ENCODE measurements at places on chromosomes 3 and 15. TPM values are rescaled to one million over a fixed set of nuclear protein-coding genes. Genes with fewer than 3 reads are reported as not detected.

The SLC51A gene
- polyA plus RNA-seq: not detected

GRCh38 chr3:6860149-6860953, 564 bp upstream of the GRM7 start:
- peak; percentile 50 for DNase-seq

The TRIM42 gene
- polyA plus RNA-seq: not detected

DNA sequence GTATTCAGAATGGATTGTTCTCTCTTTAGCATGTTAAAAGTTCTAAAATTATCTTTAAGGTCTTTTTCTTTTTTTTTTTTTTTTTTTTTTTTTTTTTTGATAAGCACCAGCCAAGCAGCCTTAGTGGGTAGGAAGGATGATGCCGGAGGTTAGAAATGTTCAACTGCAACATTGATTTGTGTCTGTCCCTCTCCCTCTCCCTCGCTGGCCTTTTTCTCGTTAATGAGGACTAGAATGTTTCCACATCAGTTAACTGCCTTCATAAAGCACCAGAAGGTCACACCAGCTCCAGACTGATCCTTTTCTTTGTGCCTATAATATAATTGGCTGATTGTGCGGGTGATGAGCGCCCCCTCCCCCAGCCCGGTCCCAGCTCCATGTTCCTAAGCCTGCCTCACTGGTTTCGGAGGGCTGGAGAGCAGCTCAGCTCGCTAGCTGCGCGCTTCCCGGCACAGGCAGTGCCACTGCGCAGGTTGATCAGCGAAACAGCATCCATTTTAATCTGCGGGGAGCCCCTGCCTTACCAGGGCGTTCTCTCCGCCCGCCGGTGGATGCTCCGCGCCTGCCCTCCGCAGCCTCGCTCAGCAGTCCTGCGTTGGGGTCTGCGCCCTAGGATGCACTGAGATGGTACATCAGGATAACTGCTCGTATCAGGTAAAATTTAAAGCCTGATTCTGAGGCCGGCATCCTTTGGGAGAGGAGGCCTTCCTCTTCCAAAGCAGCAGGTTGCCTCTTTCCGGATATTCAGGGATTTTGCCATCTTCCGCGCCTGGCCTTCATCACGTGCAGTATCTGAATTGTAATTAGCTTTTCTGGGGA, 148.9 kb upstream of the IL12A start:
- DNase-seq: peak; percentile 95

DNA sequence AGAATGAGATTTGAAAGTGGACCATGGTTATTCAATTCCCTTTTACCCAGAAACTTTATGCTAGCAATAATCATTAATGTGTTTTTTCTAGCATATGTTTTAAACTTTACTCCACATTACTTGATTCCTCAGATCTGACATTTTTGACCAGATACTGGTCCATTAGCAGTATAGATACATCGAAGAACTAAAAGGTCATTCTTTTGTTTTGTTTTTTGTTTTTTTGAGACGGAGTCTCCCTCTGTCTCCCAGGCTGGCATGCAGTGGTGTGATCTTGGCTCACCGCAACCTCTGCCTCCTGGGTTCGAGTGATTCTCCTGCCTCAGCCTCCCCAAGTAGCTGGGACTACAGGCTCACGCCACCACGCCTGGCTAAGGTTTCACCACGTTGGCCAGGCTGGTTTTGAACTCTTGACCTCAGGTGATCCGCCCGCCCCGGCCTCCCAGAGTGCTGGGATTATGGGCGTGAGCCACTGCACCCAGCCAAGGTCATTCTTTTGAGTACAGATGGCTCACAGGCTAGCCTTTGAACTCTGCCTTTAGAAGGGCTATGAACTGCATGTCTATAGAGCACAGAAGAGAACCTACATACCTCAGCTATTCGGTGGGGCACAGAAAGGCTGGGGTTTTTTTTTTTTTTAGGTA, 28.6 kb downstream of the CHP1 start:
- DNase-seq: no peak

DNA sequence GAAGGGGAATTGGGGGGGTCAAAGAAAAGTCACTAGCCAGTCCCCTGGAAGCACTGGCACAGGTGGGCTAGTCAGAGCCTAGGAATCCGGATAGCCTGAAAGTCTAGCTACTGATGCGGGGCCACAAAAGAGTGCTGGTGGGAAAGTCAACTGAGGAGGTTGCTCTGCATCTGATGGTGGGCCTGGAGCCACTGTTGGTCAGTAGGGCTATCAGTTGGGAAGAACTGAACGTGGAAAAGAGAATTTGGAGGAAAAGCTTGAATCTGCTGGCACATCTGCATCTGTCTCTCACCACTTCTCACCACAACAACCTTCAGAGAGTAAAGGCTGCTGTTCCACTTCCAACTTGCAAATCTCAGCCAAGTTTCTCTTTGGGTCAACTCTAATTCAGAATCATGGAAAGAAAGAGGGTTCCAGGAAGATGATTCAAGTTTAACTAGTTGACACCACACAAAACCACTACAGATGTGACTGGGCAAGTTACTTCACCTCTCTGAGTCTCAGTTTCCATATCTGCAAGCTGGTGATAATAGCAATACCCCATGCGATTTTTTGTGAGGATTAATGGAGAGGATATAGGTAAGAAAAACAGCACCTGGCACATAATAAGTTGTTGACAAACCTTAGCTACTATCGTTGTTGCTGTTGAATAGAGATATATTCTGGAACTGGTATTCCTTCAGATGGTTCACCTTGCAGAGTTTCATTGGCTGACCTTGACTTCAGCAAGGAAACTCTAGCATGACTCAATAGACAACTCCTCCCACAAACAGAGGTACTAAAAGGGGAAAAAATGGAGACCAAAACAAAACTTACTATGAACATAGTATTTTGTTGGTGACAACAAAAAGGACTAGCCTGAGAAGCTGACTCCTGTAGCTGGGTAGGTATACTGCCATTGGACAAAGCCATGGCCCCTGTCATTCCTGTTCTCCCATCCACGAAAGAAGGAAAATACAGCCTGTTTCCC, 280.2 kb upstream of the STT3B start:
- no peak for DNase-seq

The IQCF5 gene
- polyA plus RNA-seq: not detected

The GOLGA6B gene
- not detected for polyA plus RNA-seq

DNA sequence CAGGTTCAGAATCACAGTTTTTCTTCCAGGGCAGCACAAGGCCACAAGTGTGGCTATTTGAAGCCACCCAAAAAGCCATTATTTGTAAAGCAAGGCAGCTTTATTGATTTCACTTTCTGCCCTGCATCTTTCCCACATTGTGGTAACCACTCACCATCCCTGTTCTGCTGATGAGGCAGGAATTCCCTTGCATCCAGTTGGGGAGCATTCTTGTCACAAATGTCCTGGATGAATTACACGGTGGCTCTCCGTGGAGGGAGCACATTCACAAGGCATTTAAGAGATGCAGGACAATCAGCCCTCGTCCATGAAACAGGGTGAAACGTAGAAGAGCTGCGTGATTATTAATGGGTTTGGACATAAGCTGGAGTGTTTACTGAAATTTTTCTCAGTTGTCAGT, 111.2 kb downstream of the APBA2 start:
- DNase-seq: no peak

DNA sequence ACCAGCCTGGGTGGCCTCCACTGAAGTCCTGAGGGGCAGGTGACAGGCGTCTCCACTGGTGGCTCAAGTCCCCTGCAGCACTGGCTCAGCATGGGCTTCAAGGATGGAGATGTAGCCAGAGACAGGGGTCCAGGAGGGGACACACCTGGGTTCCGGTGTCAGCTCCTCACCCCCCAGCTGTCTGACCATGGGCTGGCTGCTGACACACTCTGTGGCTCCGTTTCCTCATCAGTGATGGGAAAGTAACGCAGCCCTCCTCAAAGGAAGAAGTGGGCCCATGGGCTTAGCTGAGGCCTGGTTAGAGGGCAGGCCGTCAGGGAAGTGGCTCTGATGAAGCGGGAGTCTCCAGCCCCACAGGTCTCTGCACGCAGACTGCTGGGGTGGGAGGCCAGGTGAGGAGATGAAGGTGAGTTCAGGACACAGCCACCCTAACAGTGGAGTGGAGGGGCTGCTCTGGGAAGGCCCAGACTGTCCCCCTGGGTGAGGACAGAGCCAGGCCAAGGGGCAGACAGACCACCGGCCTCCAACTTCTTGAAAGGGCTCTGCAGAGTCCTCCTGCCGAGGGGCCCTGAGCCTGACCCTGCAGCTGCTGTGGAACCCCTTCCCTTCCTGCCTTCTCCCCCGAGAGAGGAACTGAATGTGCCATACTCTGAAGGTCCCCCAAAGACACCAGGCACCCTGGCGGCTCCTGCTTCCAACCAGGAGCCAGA, 24.0 kb downstream of the PSTPIP1 start:
- no peak for DNase-seq

- DNase-seq: peak; percentile 96
Measured at GRCh38 chr3:115693868-115694267, 70.6 kb downstream of the GAP43 start.

- no peak for DNase-seq
Measured at GRCh38 chr3:141526709-141527108, 39.9 kb downstream of the RASA2 start.

DNA sequence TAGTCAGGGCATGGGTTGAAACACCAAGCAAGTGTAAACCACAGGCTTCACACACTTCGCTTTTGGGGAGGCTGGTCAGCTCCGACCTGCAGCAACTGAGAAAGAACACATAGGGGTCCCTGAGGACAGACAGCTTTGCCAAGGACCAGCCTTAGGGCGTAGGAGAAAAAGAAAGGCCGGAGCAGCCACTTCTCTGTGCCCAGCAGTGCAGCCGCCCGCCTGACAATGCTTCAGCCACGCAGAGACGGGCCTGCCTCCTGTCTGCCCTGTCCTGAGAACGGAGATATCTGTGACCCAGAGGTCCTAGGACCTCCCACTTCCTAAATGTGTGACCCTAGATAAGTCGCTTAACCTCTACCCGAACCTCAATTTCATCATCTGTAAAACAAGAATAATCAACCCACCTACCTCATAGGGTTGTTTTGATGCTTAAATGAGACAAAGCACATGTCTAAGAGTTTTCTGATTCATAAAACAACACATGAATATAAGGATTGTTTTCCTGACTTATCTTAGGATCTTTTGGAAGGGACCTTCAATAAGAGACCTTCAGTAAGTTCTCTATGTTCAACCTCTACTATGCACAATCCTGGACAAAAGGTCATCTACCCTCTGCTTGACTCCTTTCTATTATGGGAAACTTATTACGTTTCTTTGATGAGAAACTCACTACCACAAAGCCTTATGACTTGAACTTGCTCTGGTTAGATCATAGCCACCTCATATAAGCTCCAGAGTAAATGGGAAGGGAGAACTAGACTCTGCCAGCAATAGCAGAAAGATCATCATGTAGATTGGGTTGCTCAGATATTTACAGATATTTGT, 32.9 kb upstream of the RFTN1 start:
- no peak for DNase-seq

GRCh38 chr15:31316135-31316795, 10.4 kb upstream of the KLF13 start:
- no peak for DNase-seq

- DNase-seq: no peak
Measured at GRCh38 chr15:89462198-89462912, 34.0 kb downstream of the RHCG start.

- DNase-seq: no peak
Measured at GRCh38 chr3:109413049-109413448, 75.7 kb upstream of the DPPA4 start.

- DNase-seq: no peak
Measured at GRCh38 chr3:185767002-185767688, 57.7 kb downstream of the IGF2BP2 start.

The GOLGA6L9 gene
- polyA plus RNA-seq: 1.3 TPM
